Mesendoderm (in vitro differentiated cells): ENCODE measurements at places on chromosomes 12 and 14.

GRCh38 chr14:29814156-29815015 is 113.3 kb downstream of the PRKD1 start:
- no peak overlapping the region for H3K27ac ChIP-seq
- no peaks in the 10 kb centered on the region for H3K27me3 ChIP-seq
- H3K36me3 ChIP-seq = no peaks in the 10 kb centered on the region
- peaks cover 2% of the 10 kb centered on the region for H3K4me1 ChIP-seq
- no peak overlapping the region for H3K4me3 ChIP-seq

DNA sequence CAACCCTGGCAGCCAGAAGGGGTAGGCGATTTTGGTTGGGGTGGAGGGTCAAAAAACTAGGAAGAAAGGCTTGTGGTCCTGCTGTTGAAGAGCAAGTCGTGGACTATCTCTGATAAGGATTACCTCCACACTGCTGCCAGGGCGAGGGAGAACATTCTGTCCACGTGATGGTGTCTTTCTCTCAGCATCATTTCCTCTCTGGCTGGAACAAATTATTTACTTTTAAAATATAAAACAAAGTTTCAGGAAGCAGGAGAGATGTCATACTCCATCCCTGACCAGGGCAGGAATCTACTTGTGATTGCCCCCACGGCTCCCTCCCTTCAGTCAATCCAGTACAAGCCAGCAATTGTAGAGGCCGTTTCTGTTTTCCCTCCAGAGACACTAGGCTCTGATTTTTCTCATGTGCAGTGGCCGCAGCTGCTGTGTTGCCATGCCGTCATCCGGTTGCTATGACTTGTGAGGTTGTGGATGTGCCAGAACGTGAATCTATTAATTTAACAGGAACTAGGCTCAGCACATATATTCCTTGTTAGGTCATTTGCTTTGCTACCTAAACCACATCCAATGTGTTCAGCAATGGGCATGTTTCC is 61.5 kb upstream of the PTGR2 start:
- H3K36me3 ChIP-seq = no peaks in the 10 kb centered on the region
- no peak overlapping the region for H3K4me3 ChIP-seq
- DNase-seq = no peak
- no peak overlapping the region for H3K27ac ChIP-seq
- peaks cover 2% of the 10 kb centered on the region for H3K4me1 ChIP-seq

DNA sequence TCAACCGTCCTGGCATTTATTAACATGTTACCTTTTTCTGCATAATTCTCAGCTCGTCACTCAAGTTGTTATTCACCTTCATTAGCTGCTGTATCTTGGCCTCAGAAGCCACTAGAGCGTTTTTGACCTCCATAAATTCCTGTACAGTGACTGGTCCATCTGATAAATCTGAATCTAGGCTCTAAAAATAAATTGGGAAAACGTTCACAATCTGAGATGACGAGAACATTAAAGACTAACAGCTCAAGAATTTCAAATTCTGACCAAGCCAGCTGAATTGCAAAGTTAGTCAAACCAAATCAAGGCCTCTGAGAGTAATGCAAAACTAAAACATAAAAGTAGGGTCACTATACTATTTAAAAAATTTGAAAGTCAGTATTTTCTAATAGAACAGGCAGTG is 45.0 kb downstream of the GIT2 start:
- H3K27me3 ChIP-seq = no peaks in the 10 kb centered on the region
- no peak for DNase-seq
- H3K36me3 ChIP-seq = peaks cover 11% of the 10 kb centered on the region
- peaks cover 2% of the 10 kb centered on the region for H3K4me1 ChIP-seq

GRCh38 chr14:28983279-28983678 is 216.7 kb downstream of the FOXG1 start:
- no peaks in the 10 kb centered on the region for H3K27me3 ChIP-seq
- no peak for DNase-seq
- no peaks in the 10 kb centered on the region for H3K36me3 ChIP-seq
- H3K27ac ChIP-seq = no peak overlapping the region

DNA sequence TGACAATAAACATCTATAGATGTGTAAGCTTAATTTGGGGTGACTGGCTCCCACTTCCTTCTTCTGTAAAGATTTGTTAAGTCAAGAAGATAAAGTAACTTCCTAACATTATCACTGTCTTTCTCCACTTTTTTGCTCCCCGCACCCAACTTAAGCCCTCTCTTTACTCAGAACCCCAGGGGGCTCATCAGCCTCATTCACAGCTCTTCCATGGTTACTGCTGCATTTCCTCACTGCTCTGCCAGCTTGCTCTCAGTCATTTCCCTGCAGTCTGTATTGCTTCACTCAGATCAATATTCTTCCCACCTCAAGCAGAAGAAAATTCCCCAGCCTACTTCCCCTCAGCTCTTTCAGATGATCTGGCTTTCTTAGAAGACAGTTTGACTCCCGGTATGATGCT is 102.0 kb downstream of the PIK3C2G start:
- no peak overlapping the region for H3K4me3 ChIP-seq
- H3K4me1 ChIP-seq = peaks cover 3% of the 10 kb centered on the region
- no peak overlapping the region for H3K27ac ChIP-seq
- H3K36me3 ChIP-seq = no peaks in the 10 kb centered on the region

- peaks cover 16% of the 10 kb centered on the region for H3K4me1 ChIP-seq
- no peak for DNase-seq
- H3K27me3 ChIP-seq = no peaks in the 10 kb centered on the region
- no peak overlapping the region for H3K4me3 ChIP-seq
- H3K36me3 ChIP-seq = no peaks in the 10 kb centered on the region
Measured at GRCh38 chr12:71945121-71945520, 6.5 kb downstream of the TPH2 start.

DNA sequence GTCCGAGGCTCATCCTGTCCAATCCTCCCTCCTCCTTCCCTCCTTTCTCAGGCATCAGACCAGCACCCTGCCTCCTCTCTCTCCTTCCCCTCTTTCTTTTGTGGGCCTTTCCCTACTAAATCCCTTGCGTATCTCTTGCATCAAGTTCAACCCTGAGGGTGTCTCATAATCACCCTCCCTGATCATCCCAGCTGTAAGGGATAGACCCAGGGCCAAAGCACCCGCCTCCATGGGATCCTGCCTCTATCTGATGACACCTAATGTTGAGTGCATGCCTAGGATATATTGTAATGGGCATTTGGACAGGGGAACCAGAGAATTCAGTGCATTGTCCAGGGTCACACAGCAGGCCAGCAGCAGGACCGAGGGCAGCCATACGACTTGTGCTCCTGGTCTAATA is 84.9 kb downstream of the PHETA1 start:
- no peaks in the 10 kb centered on the region for H3K27me3 ChIP-seq
- no peaks in the 10 kb centered on the region for H3K36me3 ChIP-seq
- DNase-seq = no peak
- no peaks in the 10 kb centered on the region for H3K4me1 ChIP-seq
- H3K27ac ChIP-seq = no peak overlapping the region
- no peak overlapping the region for H3K4me3 ChIP-seq

GRCh38 chr12:7645395-7646177 is 20.1 kb downstream of the APOBEC1 start:
- peak; percentile 65 for DNase-seq
- peaks cover 6% of the 10 kb centered on the region for H3K4me1 ChIP-seq
- H3K27me3 ChIP-seq = no peaks in the 10 kb centered on the region
- no peak overlapping the region for H3K27ac ChIP-seq
- no peak overlapping the region for H3K4me3 ChIP-seq
- no peaks in the 10 kb centered on the region for H3K36me3 ChIP-seq

GRCh38 chr14:36618641-36619040 is 36.2 kb upstream of the NKX2-8 start:
- H3K27ac ChIP-seq = no peak overlapping the region
- DNase-seq = no peak
- no peaks in the 10 kb centered on the region for H3K4me1 ChIP-seq
- no peak overlapping the region for H3K4me3 ChIP-seq
- H3K36me3 ChIP-seq = no peaks in the 10 kb centered on the region

DNA sequence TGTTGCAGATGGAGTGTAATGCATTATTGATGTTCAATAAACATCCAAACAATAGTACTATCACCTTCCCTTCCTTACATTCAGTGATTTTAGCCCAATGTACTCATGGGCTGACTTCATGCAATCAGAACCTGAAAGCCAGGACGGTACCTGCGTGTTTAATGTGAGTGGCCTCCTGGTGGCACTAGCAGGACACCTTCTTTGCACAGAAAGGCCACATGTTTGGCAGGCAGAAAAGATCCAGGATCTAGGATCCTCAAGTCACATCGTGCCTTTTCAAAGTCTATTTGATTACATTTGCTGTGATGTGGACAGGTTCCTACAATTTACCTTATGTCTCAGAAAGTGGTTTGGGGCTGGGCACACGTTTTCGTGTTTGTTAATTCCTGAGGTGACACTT is 82.9 kb downstream of the NEDD1 start:
- H3K4me1 ChIP-seq = no peaks in the 10 kb centered on the region
- H3K27ac ChIP-seq = no peak overlapping the region
- H3K36me3 ChIP-seq = no peaks in the 10 kb centered on the region
- no peaks in the 10 kb centered on the region for H3K27me3 ChIP-seq
- no peak overlapping the region for H3K4me3 ChIP-seq

GRCh38 chr12:49230805-49231194 is 34.1 kb upstream of the TUBA1C start:
- no peak overlapping the region for H3K27ac ChIP-seq
- H3K36me3 ChIP-seq = no peaks in the 10 kb centered on the region
- H3K4me3 ChIP-seq = no peak overlapping the region

- H3K27me3 ChIP-seq = no peaks in the 10 kb centered on the region
- no peaks in the 10 kb centered on the region for H3K36me3 ChIP-seq
- H3K4me3 ChIP-seq = no peak overlapping the region
- DNase-seq = no peak
- no peak overlapping the region for H3K27ac ChIP-seq
Measured at GRCh38 chr12:109732321-109733305, 19.0 kb downstream of the FAM222A start.

- H3K4me3 ChIP-seq = no peak overlapping the region
- DNase-seq = no peak
- no peak overlapping the region for H3K27ac ChIP-seq
- no peaks in the 10 kb centered on the region for H3K27me3 ChIP-seq
- H3K4me1 ChIP-seq = no peaks in the 10 kb centered on the region
- no peaks in the 10 kb centered on the region for H3K36me3 ChIP-seq
Measured at GRCh38 chr12:64895526-64895925, 71.1 kb downstream of the TBC1D30 start.

DNA sequence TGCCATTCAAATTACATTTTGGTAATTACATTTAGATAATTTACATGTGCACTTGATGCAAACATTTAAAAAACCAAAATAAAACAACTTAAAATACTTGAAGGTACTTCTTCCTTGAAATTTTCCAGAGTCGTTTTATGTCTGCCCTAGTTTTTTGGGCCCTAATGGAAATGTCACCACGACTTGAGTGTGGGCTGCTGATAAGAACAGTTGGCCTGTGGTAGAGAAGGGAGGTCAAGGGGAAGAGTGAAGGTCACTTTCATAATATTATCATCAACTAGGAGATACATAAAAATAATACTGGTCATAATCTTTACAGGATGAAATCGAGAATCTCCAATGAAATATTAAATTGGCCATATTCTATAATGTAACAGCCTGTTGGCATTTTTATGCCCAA is 23.1 kb downstream of the ZDHHC17 start:
- no peak for DNase-seq
- H3K27me3 ChIP-seq = no peaks in the 10 kb centered on the region
- peaks cover 9% of the 10 kb centered on the region for H3K4me1 ChIP-seq

- peak; percentile 44 for DNase-seq
- no peaks in the 10 kb centered on the region for H3K36me3 ChIP-seq
- no peak overlapping the region for H3K4me3 ChIP-seq
- no peaks in the 10 kb centered on the region for H3K27me3 ChIP-seq
Measured at GRCh38 chr12:59164991-59165718, 244.9 kb upstream of the LRIG3 start.

- H3K4me1 ChIP-seq = peaks cover under 1% of the 10 kb centered on the region
- no peak for DNase-seq
- no peak overlapping the region for H3K4me3 ChIP-seq
- H3K27ac ChIP-seq = no peak overlapping the region
- no peaks in the 10 kb centered on the region for H3K36me3 ChIP-seq
Measured at GRCh38 chr14:54658836-54659235, 91.9 kb downstream of the SAMD4A start.

DNA sequence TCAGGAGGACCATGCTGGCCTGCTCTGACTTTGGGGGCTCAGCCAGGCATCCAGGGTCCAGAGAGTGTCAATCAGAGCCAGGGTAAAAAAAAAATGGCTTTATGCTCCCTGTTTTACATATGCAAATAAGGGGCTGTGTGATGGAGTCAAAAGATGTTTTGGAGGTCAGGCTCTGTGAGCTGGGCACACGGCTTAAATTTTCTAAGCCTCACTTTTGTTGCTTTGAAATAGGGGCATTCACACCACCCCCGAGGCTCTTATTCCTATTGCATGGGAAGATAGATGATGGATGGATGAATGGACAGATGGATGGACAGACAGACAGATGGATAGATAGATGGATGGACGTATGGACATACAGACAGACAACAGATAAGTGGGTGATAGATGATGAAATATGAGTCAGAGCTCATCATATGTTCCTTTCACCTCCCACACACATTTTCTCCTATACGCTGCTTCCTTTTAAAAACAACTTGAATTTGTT is 42.7 kb downstream of the RIN3 start:
- no peaks in the 10 kb centered on the region for H3K36me3 ChIP-seq
- no peaks in the 10 kb centered on the region for H3K4me1 ChIP-seq
- no peak for DNase-seq
- no peaks in the 10 kb centered on the region for H3K27me3 ChIP-seq
- H3K4me3 ChIP-seq = no peak overlapping the region

- no peak overlapping the region for H3K27ac ChIP-seq
- no peaks in the 10 kb centered on the region for H3K36me3 ChIP-seq
- H3K4me1 ChIP-seq = no peaks in the 10 kb centered on the region
- peak; percentile 31 for DNase-seq
- no peak overlapping the region for H3K4me3 ChIP-seq
Measured at GRCh38 chr14:55417955-55418354, 6.3 kb upstream of the ATG14 start.

DNA sequence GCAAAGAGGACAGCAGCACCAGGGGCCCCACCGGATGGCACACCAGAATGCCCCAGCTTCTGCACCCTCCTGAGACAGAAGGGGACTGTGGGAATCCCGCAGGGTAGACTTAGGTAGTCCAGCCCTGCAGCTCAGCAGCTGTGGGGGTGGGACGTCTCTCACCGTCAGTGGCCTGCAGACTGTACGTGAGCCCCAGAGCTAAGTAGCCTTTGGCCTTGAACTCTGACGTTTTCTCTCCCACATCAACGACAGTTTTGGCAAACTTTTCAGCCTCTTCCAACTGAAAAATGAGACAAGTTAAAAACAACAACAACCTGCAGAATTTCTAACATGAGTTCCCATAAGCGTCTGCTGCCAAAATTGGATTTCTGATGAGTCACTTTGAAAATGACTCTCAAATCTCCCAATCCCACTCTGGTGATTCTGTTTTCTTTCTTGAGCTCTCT is 161.4 kb downstream of the TTC7B start:
- H3K27ac ChIP-seq = no peak overlapping the region
- DNase-seq = no peak
- H3K36me3 ChIP-seq = peaks cover 1% of the 10 kb centered on the region

- DNase-seq = no peak
- H3K36me3 ChIP-seq = no peaks in the 10 kb centered on the region
- H3K27me3 ChIP-seq = no peaks in the 10 kb centered on the region
- H3K4me3 ChIP-seq = no peak overlapping the region
Measured at GRCh38 chr12:44603701-44604100, 272.4 kb downstream of the NELL2 start.
